ENCODE measurements at places on chromosomes 5 and 9.
A peak's percentile ranks its signal among the peaks of the same experiment; 100 is the strongest.

DNA sequence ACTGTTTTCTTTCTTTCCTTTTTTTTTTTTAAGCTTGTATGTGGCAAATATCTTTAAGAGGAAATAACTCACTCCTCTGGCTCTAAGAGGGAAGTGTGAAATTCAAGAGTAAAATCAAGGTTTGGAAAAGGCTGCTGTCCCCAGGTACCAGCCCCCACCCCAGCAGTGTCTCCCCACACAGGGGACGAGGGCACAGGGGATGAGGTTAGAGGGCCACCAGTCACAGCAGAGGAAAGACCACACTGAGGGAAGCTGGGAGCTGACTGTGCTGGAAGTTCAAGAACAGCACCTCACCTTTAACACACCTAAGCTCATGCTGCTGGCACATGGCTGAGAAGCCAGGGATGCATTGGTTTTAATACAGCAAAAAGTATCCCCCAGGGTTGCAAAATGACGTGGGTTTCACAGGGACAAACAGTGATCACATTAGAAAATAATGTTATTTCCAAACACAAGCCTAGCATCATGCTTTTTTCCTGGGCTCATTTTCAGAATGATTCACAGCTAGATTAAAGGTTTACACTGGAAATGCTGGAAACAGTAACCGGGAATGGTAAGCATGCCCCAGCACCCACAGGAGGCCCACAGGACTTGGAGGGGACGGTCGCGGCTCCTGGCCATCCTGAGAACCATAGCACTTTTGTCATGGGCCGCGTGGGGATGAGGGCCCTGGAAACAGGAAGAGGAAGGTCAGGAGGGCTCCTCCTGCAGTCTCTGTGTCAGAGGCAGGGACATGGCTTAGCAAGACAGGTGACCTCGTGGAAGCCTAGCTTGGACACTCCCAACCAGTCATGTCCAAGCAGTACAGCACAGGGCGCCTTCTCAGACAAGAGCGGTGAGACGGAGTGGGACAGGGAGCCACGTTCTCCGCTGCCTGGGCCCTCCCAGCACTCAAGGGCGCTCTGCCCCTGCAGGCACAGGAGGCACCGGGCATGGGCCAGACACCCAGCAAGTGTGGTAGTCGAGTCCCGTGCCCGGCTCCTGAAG, 6.9 kb downstream of the LPCAT1 start:
- no peak for DNase-seq

DNA sequence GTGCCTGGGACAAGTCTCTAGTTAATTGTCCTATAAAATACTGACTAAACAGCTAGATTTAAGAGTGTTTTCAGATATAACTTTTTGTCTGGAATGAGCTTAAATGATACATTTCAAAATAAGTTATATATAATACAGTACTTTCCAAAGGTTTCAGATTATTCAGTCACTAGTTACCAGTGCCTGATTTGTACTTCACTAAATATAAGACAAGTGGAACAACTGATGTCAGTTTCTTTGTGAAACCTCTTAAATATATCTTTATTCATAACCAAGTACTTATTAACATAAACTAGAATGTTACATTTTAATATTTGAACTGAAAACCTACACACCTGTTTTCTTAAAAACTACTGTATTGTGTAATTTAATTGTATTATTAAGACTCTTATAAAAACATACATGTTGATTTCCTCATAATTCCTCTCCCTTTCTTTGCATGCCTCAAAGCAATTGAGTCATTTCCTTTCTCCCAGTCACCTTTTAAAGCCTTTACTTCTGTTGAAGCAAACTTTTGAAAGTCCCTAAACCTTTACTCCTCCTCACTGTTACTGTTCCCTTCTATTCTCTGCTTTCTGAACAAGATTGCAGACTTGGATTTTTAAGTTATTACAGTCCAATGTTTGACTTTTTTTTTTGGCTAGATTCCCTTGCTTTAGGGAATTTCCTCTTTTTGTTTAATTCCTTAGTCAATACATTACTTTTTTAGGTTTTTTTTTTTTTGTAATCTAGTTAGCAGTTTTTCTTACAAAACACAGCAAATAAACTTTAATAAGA, 8.7 kb upstream of the SEMA6A start:
- no peak for DNase-seq

GRCh38 chr5:143055596-143056338, 285.6 kb downstream of the ARHGAP26 start:
- no peak for DNase-seq

DNA sequence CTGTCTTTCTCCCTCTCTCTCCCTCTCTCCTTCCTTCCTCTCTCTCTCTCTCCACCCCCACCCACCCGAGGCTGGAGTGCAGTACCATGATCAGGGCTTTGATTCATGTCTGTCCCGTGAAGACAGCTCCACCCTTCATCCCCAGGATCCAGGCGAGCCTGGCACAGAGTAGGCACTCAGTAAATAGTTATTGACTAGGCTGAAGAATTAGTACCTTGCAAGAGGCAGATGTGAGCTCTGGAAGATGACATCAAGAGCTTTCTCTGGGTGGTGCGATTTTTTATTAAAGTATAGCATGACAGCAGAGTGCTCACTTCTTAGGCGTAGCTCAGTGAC, 24.0 kb upstream of the WDR38 start:
- no peak for DNase-seq

DNA sequence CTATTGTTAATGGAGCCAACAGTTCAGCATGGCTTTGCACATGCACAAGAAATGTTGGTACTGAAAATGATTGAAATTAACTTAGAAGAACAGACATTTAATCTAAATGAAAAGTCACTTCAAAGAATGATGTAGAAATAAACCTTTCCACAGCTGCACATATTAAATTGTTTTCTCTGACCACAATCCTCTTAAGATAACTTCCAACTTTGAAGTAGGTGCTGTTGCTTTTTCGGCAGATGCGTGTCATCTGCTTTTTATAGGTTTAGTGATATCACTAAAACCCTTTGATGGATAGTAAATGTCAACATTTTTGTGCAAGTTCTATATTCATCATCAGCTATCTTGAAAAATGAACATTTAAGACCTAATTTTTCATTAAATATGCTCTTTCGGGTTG, 25.3 kb upstream of the SLC1A3 start:
- no peak for DNase-seq

DNA sequence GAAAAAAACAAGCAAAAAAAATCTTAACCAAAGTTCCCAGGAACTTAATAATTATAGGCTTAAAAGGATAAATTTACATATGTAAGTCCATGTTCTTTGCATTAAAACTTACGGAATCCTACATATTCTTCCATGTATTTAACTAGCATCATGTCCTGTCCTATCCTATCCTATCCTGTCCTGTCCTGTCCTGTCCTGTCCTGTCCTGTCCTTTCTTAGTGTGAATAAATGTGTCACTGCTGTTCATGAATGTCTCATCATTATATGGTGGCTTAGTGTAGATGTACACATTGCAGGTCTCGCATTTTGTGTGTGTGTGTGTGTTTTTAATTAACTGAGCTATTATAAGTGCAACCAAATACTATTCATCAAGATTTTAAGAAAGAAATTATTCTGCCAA, 90.0 kb downstream of the TMEM167A start:
- DNase-seq = no peak

- DNase-seq = no peak
Observed at GRCh38 chr5:307794-308579, 13.5 kb upstream of the AHRR start.

DNA sequence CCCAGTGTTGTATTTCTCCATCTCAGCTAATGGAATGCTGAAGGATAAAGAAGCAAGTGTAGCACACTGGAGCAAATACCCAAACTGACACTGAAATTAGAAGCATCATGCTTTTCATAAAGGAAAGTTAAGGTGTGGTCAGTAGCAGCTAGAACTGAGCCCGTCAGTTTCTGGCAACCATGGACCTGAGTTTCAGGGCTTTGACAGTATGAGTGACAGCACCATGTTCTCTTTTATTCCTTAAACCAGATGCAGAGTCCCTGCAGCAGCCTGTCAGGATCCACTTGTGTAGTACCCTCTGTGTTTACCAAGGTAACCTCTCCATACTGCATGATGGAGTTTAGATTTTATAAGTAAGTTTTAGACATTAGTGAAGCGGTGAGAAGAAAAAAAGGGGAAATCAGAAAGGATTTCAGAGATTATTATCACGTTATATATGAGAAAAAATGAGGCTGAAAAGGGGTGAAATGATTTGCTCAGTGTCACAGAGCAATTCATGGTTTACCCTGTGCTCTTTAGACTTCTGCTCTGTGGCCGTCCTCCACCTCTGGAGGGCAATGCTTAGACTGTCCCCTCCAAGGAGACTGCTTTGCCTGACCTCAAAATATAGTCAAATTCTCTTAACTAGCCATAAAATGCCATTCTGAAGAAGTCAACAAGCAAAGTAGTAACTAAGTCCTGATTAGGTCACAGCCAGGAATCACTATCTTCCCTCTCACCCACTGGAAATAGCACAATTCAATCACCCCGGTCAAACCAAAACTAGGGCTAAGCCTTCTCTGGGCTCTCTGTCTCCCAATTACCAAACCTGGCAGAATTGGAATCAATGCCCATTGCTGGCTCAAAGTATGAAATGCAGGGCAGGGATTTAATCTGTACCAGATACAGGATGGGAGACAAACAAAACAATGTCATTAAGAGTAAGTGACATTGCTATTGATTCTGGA, 10.5 kb upstream of the MYOT start:
- no peak for DNase-seq

GRCh38 chr5:56160723-56161438, 72.2 kb downstream of the ANKRD55 start:
- DNase-seq = no peak

DNA sequence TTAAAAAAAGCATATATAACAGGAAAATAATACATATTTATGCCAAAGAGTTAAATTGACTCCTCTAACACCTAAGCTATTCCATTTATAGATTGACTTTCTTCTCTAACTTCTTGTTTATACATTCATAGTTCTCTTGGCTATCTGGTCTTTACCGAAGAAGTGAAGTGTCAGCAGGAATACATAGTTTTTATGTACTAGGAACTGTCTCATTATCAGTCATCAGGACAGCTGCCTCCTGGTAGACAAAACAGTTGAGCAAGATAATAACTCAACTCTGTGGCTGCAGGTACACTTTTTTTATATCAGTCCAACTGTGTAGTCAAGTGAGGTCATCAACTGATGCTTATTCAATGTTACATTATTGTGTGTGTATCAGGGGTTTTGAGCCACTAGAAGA, 1436.0 kb upstream of the NUDT12 start:
- DNase-seq = no peak

- DNase-seq = no peak
Observed at GRCh38 chr9:114791736-114792135, 14.1 kb downstream of the TNFSF15 start.

DNA sequence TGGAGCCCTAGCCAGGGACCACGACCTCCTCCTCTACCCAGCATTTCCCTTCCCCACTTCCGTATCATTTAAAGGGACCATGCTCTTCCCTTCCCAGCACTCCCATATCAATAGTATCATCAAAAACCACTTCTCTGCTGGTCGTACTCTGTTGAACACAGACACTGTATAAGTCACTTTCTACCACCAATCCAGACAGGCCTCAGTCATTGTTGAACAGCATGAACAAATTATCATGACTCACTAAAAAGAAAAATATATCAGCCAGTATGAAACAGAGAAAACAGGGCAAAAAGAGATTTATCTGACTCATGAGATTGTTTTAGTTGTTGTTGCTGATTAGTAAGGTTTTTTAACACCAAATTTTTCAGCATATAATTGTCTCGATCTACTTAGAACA, 89.8 kb downstream of the CDKN2A start:
- peak; percentile 29 for DNase-seq

GRCh38 chr5:88116396-88116795, 152.2 kb downstream of the TMEM161B start:
- no peak for DNase-seq

DNA sequence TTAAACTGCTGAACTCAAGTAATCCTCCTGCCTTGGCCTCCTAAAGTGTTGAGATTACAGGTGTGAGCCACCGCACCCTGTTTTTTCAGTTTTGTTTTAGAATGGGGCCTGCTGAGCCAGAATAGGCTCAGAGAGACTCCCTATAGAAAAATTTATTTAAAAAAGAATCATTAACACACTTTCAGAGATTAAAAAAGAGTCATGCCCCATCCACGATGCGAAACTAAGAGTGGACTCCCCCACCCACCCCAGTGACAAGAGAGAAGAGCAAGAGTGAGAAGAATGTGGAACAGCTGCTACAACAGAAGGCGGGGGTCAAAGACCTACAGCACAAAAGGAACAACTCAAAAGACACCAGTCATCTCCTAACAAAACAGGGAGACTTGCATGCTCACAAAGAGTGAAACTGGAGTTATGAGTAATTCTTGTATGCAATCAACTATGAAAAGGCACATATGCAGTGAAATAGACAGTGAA, 47.2 kb downstream of the GLDC start:
- no peak for DNase-seq

- DNase-seq = no peak
Observed at GRCh38 chr5:171649075-171649401, 136.6 kb upstream of the SMIM23 start.

DNA sequence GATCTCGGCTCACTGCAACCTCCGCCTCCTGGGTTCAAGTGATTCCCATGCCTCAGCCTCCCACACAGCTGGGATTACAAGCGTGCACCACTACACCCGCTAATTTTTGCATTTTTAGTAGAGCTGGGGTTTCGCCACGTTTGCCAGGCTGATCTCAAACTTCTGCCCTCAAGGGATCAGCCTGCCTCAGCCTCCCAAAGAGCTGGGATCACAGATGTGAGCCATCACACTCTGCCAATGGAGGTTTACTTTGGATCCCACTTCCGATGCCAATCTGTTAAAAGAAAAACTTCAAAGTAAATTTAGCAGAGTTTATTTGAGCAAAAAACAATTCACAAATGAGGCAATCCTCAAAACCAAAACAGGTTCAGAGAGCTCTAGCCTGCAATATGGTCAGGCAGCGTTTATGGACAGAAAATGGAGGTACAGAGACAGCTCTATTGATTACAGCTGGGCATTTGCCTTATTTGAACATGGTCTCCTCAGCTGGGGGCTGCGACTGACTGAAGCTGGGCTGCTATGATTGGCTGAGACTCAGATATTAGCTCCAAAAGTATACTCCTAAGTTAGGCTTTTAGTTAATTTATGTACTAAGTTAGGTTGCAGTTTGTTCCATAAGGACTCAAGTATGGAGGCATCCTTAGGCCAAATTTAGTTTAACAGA, 18.6 kb upstream of the UBTD2 start:
- no peak for DNase-seq

- no peak for DNase-seq
Observed at GRCh38 chr9:92627651-92628050, 42.3 kb downstream of the IPPK start.

- DNase-seq = no peak
Observed at GRCh38 chr9:89010056-89010455, 18.8 kb downstream of the S1PR3 start.

- no peak for DNase-seq
Observed at GRCh38 chr9:109852556-109852955, 72.6 kb downstream of the PALM2AKAP2 start.

- DNase-seq = no peak
Observed at GRCh38 chr5:110262749-110263148, 463.7 kb downstream of the TMEM232 start.

Measured in fibroblast of skin of left biceps (primary cell).